ENCODE measurements at places on chromosomes 2 and 18. TPM values are rescaled to one million over a fixed set of nuclear protein-coding genes. Genes with fewer than 3 reads are reported as not detected.

GRCh38 chr2:200624026-200624425 is 38.2 kb downstream of the AOX1 start:
- no peak for DNase-seq

DNA sequence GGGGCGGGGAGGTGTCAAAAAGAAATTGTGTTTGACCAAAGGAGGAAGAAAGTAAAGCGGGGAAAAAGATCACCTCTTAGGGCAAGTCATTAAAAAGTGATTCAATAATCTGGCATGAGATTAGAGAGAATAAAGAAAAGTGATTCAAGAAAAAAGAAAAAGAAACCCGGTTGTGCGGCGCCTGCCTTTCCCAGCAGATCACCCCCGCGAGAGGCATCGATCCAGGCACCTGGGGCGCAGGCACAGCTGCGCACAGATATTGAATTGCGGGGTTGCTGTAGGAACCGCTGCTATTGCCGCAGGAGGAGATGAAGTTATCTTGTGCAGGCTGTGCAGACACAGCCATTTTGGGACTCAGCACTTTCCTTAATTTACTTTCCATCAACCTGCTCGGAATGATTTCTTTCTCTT is 71.2 kb downstream of the PLB1 start:
- no peak for DNase-seq

- no peak for DNase-seq
Measured at GRCh38 chr2:67923696-67924095, 139.1 kb downstream of the C1D start.

DNA sequence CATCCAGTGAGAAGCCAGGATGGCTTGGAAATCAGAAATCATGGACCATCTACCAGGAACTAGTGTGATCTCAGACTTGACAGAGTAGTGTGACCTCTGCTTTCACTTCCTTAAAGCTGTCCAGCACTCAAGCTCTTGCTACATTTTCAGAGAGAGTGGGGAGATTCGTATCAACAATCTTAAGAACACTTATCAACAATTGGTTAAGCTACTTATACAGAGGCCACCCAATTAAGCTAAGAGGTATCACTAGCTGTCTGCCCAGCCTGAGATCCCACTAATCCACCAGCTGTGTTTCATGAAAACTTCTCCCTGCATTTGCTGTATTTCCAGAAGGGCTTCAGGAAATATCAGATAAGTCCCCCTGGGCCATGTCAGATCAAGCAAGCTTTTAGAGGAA is 4.2 kb downstream of the RPRM start:
- DNase-seq, result no peak

- no peak for DNase-seq
Measured at GRCh38 chr18:36812678-36813077, 16.1 kb downstream of the TPGS2 start.

DNA sequence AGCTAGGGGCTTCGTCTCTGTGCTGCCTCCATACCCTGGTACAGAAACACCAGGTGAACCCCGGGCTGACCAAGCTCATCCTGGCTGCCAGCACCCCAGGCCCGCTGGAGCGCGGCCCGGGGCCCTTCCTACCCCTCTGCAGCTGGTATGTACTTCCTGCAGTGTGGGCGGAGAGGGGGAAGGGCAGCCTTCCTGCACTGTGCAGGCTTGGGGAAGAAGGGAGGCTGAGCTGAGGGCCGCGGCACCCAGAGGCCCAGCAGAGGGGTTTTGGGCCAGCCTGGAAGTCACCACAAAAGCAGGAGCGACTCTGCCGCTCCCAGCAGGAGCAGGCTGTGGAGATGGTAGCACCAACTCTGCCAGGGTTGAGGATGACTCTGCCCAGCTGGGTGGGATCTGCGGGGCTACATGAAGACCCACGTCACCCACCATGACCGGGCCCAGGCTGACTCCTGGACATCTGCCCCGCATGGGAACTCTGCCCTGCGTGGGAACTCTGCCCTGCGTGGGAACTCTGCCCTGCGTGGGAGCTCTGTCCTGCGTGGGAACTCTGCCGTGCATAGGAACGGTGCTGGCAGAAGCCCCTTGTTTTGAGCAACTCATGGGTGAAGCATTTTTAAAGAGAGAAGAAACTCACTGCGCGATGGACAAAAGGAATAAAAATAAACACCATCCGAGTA is 273.3 kb downstream of the NDUFA10 start:
- no peak for DNase-seq

GRCh38 chr2:64630752-64631151 is 23.0 kb downstream of the SERTAD2 start:
- DNase-seq, result peak; percentile 19

- no peak for DNase-seq
Measured at GRCh38 chr2:127347734-127348392, 39.9 kb downstream of the MAP3K2 start.

- no peak for DNase-seq
Measured at GRCh38 chr18:77056344-77057005, 76.1 kb downstream of the MBP start.

- no peak for DNase-seq
Measured at GRCh38 chr18:34314847-34315246, 90.1 kb upstream of the NOL4 start.

DNA sequence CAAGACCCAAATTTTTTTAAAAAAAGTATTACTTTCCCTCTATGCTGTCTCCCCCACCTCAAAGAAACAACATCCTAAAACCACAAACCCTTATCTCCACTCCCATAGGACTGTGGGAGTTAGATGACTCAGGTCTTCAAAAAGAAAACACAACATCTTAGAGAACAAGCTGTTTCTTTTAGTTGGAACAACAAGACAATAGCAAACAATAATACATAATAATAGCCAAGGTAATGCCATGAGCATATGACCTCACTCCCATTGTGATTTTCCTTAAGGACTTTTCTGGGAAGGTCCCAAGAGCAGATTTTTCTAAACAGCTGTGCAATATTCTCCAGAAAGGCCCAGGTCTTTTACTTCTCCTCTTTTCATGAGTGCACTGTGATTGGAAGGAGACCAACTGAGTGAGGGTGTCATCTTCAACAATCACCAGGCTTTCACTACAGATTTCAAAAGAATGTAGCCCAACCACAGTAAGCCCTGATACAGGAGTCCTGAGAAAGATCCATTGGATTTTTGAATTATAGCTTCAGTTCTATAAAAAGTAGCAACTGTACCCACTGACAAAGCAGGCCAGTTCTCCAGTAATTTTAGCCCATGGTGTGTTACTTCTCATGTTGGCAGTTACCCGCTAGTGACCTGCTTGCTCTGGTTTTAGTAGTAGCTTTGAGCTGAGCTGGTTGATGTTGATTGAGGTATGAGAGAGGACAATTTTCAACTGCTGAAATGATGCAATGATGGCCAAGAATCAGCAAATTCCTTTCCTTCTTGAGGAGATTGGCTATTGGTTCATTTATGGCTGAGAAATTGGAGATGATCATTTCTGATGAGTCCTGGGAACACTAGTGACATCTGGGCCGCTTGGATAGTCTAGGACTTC is 144.5 kb upstream of the TCF4 start:
- no peak for DNase-seq

DNA sequence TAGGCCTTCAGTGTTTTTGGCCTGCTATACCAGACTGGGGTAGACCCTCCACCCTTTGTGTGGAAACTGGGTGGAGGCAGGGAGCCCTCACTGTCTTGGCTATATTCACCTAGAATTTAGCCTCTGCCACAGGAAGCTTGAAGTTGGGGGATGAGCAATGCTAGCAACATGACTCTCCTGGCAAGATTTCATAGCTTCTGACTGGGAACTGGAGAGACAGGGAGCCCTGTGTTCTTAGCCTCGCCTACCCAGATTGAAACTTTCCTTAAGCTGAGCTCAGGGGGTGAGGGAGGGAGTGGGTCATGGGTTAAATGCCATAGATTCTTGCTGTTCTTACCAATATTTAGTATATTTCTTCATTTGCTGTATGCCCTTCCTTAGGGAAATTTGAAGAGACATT is 46.8 kb upstream of the FAM98A start:
- no peak for DNase-seq

- no peak for DNase-seq
Measured at GRCh38 chr18:39793609-39794008, 2161.4 kb upstream of the PIK3C3 start.

- peak; percentile 17 for DNase-seq
Measured at GRCh38 chr2:127581516-127582490, 46.3 kb downstream of the MYO7B start.

GRCh38 chr2:162646794-162647193 is 191.8 kb downstream of the KCNH7 start:
- no peak for DNase-seq

GRCh38 chr2:158414538-158414937 is 42.0 kb downstream of the CCDC148 start:
- no peak for DNase-seq

GRCh38 chr18:21099442-21099841 is 12.2 kb downstream of the ROCK1 start:
- no peak for DNase-seq

Gene ZNF804A
- polyA plus RNA-seq, result 0.07 TPM

Gene NAPG
- polyA plus RNA-seq, result 12.6 TPM

Gene PAX8
- 0.85 TPM for polyA plus RNA-seq

Gene RAB31
- polyA plus RNA-seq, result 3.6 TPM

Gene CIB4
- polyA plus RNA-seq, result not detected

Gene LRRC30
- polyA plus RNA-seq, result not detected

Gene SEC11C
- polyA plus RNA-seq, result 206 TPM

Gene RNU2-63P
- not detected for polyA plus RNA-seq

Gene SAG
- polyA plus RNA-seq, result not detected
